SK-N-MC (cell line): ENCODE measurements at places on chromosomes 2 and 18.

DNA sequence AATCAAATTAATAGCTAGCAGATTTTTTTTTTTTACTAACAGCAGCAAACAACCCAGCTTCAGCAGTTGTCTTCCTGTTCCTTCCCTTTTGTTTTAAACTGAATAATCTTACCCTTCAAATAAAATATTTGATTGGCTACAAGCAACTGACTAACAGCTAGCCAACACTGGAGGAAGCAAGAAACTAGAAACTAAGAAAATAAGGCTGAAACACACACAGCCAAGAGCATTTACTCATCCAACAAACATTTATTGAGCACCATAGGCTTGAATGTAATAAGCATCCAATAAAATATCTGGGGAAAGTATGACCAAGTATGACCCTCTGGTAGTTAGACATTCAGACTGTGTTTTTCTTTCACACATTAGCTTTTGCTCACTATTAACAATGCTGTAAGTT lies 189.2 kb downstream of the CD226 start:
- no peak for DNase-seq

DNA sequence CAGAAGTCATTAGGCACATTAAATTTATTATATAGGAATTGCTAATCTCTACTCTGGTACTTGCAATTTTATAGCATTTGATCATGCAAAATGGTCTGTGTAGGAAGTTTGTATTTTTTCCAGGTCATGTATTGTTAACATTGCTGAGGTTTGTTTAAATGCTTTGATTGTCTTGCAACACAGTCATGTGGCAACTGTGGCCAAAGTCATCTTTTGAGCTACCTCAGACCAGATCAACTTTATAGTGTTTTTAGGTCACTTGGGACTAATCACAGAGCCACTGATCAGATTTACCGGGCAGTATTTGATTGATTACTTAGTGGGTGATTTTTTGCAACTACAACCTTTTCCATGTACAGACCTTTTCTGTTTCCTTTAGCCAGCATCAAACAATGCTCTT lies 3.7 kb downstream of the SERPINB5 start:
- no peak for DNase-seq

DNA sequence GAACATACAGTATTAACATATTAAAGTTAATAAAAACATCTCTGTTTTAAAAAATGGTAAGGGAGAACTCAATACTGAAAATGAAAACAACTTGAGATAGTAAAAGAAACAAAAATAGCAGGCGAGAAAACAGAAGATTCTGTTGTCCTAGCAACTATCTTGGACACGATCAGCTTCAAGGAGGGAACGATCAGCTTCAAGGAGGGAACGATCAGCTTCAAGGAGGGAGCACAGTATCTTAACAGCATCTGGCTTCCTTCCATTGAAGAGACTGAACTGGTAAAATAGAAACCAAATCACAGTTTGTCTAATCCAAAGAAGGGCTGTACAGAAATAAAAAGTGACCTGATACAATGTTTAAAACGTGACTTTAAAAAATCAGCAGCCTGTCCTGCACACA lies 51.8 kb downstream of the NDUFA10 start:
- no peak for DNase-seq

GRCh38 chr2:151268085-151268484 lies 6.4 kb upstream of the RBM43 start:
- DNase-seq = no peak

DNA sequence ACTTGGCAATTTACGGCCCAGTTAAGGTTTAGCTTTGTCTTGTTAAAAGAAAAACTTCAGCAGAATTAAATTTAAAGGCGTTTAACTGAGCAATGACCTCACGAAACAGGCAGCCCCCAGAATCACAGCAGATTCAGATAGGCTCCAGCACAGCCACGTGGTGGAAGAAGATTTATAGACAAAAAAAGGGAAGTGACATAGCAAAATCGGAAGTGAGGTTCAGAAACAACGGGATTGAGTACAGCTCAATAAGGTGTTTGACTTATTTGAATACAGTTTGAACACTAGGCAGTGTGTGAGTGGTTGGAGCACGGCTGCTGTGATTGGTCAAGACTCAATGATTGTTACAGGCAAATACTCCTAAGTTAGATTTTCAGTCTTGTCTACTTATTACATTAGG lies 79.8 kb downstream of the MOGAT1 start:
- DNase-seq = no peak

- no peak for DNase-seq
These were observed 263.9 kb downstream of the LTBP1 start for GRCh38 chr2:33210626-33211025.

DNA sequence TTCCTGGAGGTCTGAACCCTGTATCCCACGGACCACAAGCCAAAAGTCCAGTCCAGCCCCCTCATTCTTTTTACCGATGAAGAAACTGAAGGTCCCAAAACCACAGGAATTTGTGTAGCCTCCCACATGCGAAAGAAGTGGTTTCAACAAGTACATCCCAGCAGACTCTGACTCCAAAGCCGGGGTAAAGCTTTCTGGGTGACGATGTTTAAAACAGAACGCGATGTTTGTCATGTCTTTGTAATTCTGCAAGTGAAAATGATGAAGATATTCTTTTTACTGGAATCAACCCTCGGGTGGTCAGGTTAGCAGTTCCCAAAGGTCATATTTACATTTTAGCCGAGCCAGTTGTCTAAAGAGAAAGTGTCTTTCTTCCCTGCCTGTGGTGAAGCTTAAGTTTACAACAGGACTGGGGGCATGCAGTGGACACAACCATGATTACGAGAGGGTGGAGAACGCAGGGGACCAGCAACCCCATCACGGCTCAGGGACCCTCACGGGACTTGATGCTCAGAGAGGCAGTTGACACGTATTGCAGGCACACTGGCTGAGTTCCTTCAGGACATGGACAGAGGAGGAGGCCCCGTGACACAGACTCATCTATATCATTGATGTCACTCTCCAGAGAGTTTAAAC lies 17.8 kb upstream of the TMEM131 start:
- no peak for DNase-seq

DNA sequence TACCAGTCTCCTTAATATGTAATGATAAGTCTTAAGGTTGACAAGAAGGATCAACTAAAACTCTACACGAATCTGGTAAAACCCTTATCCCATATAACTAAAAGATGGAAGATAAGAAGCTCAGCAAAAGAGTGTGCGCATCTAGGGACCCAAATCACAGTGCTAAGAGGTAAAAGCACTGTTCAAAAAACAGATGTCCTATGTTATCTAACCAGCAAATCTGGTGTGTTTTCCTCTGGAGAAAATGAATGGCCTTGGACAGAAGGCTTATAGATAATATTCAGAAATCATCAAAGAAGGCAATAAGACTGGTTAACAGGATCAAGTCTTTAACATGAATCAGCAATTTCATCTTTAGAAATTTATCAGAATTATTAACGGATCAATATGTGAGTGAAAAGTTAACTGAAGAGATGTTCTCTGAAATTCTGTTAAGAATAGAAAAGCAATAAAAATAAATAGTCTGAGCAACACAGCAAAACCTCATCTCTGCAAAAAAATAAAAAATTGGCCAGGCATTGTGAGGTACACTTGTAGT lies 47.1 kb downstream of the RPRD1A start:
- DNase-seq = no peak

GRCh38 chr2:233498126-233498525 lies 68.5 kb downstream of the USP40 start:
- no peak for DNase-seq

DNA sequence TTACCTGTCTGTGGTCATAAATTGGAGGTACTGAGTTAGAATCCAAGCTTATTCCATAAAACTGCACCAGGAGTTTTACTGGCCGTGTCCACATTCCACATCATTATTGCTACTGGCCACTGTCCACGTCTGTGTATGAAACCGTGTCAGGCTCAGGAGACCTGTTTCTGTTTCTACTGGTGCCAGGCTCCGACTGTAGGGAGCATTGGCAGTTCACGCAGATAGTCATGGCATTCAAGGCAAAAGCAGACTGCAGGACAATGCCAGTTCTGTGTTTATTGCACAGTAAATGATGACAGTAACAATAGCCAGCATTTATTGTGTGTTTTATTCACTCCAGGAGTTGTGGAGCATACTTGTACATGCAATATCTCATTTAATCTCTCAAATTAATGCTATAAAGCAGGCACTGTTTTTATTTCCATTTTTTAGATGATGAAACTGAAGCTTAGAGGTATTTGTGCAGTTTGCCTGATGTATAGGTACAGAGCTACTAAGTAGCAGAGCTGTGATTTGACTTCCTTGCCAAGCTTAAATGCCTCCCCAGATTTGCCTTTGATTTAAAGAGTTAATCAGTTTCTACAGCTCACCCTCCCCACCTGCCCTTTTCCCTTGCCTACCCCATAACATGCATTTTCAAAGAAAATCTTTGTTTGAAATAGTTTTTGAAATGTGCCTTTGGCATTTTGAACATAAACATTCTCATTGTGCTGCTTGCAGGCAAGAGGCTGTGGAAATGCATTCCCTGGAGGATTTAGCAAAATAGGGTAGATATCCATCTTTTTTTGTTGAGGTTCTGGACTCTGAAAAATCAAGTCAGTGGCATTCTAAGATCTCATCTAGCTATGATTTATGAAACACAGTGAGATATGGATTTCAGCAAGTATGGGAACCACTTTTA lies 55.5 kb downstream of the MAP4K4 start:
- DNase-seq = no peak

- no peak for DNase-seq
These were observed 18.6 kb upstream of the MRPL19 start for GRCh38 chr2:75627902-75628504.

DNA sequence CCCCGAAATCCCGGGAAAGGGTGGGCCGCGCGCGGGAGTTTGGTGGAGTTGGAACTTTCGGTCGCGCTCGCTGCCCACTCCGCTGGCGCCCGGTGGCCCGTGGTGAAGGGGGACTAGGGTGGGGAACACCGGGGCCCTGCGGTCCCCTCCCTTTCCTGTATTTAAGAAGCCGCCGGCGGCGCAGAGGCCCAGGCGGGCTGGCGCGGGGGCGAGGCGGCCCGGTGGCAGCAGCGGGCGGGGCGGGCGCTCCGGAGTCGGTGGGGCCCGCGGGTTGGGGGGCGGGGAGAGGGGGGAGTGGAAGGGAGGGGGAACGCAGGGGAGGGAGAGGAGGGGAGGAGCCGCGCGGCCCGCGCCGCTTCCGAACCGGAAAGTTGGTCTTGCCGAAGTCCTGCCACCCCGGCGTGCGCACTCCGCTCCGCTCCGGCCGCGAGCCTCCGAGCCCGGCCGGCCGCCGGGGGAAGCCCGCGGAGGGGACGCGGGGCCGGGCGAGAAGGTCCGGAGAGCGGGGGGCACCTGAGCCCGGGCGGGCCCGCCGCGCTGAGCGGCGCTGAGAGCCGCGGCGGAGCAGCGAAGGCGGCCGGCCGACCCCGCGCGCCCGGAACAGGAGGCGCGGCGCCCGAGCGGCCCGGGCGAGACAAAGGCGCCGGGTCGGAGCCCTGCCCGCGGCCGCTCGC lies 425 bp upstream of the SALL3 start:
- DNase-seq = no peak
